Esophagus mucosa (tissue), 1 donor: ENCODE measurements at places on chromosomes 2 and 18. TPM values are rescaled to one million over a fixed set of nuclear protein-coding genes. Genes with fewer than 3 reads are reported as not detected.

PLEKHH2 gene
- 1.6 TPM for total RNA-seq

PRKCE gene
- 13.1 TPM for total RNA-seq

PLGLB2 gene
- total RNA-seq, result 0.20 TPM

TACR1 gene
- 0.64 TPM for total RNA-seq

IL36RN gene
- 64.1 TPM for total RNA-seq

KHK gene
- total RNA-seq, result 3.5 TPM

BOLL gene
- total RNA-seq, result not detected

BCL11A gene
- 43.0 TPM for total RNA-seq

FEV gene
- total RNA-seq, result not detected

MC5R gene
- total RNA-seq, result 0.28 TPM

LIMS4 gene
- 0.20 TPM for total RNA-seq

UGT1A8 gene
- total RNA-seq, result 0.16 TPM

SLC16A14 gene
- total RNA-seq, result 3.8 TPM

TLX2 gene
- total RNA-seq, result not detected

PCARE gene
- total RNA-seq, result 0.08 TPM

EPC2 gene
- total RNA-seq, result 16.4 TPM

ADAM23 gene
- 16.3 TPM for total RNA-seq

RGPD8 gene
- 3.5 TPM for total RNA-seq

UGT1A3 gene
- 0.28 TPM for total RNA-seq

NAGK gene
- 200 TPM for total RNA-seq

ADCYAP1 gene
- total RNA-seq, result 0.12 TPM

CIDEA gene
- 0.80 TPM for total RNA-seq

LRRC30 gene
- total RNA-seq, result not detected

ANKRD62 gene
- 0.48 TPM for total RNA-seq

SERPINB12 gene
- total RNA-seq, result 0.60 TPM

TUBA3E gene
- total RNA-seq, result not detected

ALPP gene
- not detected for total RNA-seq

NEB gene
- 1.7 TPM for total RNA-seq

IWS1 gene
- 17.7 TPM for total RNA-seq

SLC38A11 gene
- 0.48 TPM for total RNA-seq

IL1RL1 gene
- total RNA-seq, result 2.8 TPM

LIMS2 gene
- 6.0 TPM for total RNA-seq

PLCD4 gene
- 5.7 TPM for total RNA-seq

RIT2 gene
- not detected for total RNA-seq

EVX2 gene
- total RNA-seq, result not detected

SERPINB13 gene
- 281 TPM for total RNA-seq
